HFFc6 (cell line): ENCODE measurements at places on chromosomes 7 and 10. TPM values are rescaled to one million over a fixed set of nuclear protein-coding genes. Genes with fewer than 3 reads are reported as not detected.

- no peak for DNase-seq
Observed at GRCh38 chr10:58104351-58104751, 163.3 kb downstream of the IPMK start.

DNA sequence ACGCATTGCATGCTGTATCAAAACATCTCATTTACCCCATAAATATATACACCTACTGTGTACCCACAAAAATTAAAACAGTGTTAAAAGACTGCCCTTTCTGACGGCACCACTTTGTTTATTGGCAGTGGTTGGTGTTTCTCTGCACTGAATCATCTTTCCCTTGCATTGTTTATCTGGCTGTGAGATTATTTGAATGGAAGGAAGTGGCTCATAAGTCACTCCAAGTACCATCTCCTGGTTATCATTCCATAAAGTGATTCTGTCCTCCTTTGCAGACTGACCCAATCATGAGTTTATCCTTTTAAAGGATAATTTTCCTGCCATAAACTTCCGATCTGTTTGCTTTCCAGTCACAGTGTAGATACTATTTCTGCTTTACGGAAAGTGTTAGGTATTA lies 183.8 kb downstream of the CAMK1D start:
- DNase-seq: no peak

DNA sequence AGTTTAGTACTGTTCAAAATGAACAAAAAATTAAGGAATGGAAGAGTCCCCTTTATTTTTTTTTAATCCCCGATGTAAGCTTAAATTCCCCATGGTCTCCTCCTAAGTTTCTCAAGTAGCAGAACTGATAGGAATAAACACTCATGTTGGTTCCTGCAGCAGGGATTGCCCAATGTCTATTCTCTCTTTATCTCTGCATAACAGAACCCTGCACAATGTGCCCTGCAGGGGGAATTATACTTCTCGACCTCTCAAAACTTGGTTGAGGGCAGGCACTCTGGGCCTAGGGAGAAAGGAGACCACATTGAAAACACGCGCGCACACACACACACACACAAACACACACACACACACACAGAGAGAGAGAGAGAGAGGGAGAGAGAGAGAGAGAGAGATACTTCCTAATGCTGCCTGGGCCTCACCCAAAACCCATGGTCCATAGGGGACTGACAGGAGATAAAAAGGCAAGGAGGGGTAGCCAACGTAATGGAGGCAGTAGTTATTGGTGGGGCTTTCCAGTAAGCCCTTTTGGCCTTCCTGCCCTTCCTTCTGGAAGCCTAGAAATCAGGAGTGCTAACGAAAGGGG lies 22.7 kb downstream of the JAZF1 start:
- DNase-seq: no peak

DNA sequence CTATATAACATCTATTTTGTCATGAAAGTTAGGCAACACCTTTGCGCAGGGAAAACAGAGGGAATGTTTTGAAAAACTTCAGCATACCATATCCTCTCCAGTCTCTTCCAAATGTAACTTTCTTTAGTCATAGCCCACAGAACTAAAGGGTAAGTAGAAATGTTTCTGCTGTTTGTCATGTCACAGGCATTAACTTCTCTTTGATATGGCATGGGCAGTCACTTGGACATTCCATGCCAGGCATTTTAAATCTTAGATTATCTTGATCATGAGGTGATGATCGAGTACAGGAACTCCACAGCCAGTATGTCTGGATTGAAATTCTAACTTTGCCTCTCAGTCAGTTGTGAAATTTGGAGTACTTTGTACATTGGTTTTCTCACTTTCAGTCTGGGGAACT lies 27.5 kb upstream of the ETV1 start:
- DNase-seq: no peak

The ADRB1 gene
- not detected in 3 replicates for total RNA-seq

The CNPY1 gene
- not detected in 3 replicates for total RNA-seq
